Omental fat pad (tissue), 4 donors: ENCODE measurements at places on chromosomes 7 and 10.

DNA sequence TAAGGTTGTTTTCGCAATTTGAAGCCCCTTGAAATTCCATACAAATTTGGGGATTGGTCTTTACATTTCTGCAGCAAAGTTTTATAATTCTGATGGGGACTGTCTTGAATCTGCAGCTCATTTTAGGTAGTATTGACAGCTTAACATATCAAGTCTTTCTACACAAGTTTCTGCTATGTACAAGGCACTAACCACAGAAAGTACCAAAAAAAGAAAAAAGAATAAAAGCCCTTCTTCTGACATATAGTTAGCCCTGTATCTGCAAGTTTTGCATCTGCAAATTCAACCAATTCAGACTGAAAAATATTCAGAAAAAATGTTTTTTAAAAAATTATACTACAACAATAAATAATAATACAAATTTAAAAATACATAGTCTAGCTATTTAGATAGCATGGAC, 15.3 kb downstream of the POT1 start:
- DNase-seq = no peak

GRCh38 chr7:44258865-44259546, 58.2 kb downstream of the YKT6 start:
- no peak for DNase-seq

- no peak for DNase-seq
Observed at GRCh38 chr10:62614389-62615157, 189.9 kb upstream of the ADO start.

DNA sequence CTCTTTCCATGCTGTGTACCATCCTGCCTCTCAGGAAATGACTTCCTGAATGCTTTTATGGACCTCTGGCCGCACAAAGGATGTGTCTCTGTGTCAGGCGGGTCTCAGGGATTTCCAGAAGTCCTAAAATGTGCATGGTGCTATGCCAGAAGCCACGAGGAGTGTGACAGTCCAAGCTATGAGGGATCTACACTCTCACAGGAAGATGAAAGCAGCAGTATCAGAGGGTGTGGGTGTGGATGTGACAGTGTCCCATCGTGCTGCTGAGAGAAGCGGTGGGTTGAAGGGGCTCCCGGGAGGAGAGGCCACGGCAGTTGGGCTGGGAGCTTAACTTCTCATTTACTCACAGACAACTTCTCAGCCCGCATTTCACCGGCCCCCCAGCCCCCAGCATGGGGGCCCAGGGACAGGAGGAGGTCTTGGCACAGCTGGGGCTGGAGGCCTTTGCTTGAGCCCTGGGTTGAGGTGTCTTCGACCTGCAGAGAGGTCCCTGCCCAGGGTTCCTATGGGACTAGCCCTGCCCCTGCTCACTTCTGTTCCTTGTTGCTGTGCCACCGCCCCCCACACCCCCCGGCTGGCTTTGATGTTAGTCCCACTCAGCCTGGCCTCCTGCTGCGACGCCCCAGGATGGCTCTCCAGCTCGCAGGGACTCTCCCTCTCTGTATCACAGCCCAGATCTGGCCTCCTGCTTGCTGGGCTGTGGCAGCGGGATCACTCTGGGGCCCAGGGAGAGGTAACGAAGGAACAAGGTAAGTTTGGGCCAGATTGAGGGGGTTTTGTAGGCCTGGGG, 30.8 kb upstream of the EMX2 start:
- no peak for DNase-seq

- no peak for DNase-seq
Observed at GRCh38 chr7:32068411-32069101, 1.7 kb downstream of the PDE1C start.

DNA sequence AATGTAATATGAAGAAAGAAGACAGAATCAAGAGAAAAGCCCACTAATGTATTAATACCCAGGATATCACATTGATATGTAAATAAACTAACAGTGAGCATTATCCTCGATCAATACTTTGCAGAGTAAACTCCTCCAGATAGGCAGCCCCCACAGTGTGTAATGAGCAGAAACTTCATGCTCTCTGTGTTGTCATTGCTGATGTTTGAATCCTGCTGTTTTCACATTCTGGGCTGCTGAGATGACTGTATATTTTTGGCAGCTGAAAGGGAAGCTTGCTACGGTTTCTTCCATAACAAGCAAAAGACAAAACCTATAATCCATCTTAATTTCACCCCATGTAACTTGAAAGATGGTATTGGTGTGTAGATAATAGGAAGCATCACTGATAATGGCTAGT, 15.3 kb upstream of the THSD7A start:
- DNase-seq = no peak

DNA sequence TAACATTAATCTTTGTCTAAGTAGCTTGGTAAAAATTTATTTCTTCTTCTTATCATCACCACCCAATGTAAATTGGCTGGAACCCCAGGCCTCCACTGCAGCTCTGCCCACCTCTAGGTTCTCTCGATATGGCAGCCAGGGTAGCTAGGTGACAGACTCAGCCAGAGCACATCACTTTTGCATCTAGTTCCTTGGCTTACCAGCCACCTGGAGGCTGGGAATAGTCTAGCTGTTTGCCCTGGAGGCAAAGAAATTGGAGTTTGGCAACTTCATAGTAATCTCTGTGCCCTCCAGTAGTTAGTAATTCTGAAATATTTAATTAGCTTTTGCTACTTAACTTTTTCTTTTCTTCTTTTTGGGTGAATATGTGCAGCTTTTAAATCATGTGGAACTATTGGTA, 9.4 kb downstream of the IFRD1 start:
- no peak for DNase-seq

- no peak for DNase-seq
Observed at GRCh38 chr10:122102869-122103525, 114.0 kb downstream of the TACC2 start.

- no peak for DNase-seq
Observed at GRCh38 chr7:80945976-80946375, 27.1 kb upstream of the SEMA3C start.

DNA sequence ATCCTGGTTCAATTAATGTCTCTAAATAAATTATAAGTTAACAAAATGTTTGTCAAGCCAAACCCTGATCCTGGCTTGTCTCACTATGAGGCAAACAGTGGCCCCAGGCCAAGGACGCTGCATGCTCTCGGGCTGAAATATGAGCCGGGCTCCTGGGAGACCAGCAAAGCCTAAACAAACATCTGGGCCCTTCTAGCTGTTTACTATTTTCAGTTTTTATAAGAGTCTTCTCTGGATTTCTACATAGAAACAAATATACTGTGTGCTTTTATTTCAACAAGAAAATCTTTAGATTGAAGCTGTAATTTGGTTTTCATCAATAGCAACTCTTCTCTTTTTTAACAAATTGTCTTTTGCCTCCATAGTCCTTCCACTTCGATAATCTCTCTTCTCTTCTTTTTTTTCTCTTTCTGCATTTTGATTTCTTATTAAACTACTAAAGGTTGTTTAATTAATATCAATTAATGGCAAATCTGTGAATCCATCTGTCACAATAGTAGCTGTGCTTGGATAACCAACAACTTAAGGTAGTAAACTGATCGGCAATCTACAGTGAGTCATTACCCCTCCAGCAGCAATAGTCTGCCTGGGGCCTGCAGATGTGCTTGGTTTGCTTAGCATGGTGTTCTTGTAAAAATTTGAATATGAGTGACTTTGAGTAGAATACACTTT, 83.3 kb upstream of the DNAJC1 start:
- peak; percentile 51 for DNase-seq

DNA sequence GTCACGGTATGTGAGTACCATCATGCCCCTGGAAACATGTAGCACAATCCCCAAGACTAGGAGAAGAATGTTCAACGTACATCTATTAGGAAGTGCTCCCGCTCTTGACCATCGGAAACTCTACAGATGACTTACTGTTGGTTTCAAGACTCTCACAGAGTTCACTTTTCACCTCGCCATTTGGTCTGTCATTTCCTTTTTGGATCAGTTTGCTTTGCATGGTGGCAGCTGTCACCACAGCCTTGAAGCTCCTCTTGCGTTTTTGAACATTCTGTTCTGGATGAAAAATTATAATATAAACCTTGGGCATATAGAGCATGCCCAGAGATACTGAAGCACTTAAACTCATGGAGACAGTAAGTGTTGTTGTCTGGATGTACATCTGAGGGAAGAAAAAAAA, 806.8 kb downstream of the GRM8 start:
- no peak for DNase-seq

GRCh38 chr7:103936558-103936957, 52.9 kb downstream of the RELN start:
- no peak for DNase-seq

- no peak for DNase-seq
Observed at GRCh38 chr7:39952374-39952773, 2.3 kb downstream of the CDK13 start.

DNA sequence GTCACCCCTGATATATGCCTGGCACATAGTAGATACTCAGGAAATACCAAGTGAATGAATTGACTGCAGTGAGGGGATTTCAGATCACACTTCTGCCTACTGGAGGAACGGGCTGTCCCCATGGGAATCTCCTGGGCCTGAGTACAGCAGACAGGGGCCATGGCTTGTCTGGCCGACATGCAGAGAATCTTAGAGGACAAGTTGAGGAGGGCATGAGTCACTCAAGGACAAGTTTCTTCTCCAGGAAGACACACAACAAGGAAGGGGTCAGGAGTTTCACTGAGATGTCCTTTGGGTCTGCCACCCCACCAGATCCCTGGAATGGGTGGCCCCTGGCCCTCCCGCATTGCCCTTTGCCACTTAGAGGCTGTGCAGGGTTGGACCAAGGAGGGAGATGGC, 20.7 kb downstream of the PLPP4 start:
- DNase-seq = no peak

DNA sequence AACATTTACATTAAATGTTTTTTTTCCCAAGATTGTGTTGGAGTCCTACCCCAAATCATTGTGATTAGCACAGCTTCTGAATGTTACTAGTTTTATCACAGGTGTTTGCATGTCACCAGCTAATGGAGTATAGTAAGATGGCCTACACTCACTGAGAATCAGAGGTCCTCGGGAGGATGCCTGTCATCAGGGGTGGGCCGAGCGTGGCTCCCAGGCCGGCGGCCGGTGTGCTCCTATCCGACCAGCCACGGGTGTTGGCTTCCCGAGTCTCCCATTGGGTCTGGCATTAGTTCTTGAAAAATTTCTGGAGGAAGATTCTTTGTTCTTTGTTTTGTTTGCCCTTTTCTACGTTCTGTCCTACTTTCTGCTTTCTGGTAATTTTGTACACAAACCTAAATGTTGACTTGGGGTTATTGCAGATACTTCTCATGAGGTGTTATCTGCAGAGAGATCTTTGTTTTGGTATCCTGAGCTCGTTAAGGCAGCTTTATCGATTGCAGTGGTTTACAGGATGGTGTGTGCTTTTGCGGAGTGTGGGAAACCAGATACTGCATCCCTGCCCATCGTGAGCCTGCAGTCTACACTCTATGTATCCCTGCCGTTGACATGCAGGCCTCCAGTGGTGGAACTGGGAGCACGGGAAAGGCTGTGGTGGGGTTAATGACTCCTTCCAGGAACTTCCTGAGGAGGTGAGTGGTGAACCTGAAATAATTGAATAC, 67.3 kb upstream of the DNAJB6 start:
- DNase-seq = no peak

DNA sequence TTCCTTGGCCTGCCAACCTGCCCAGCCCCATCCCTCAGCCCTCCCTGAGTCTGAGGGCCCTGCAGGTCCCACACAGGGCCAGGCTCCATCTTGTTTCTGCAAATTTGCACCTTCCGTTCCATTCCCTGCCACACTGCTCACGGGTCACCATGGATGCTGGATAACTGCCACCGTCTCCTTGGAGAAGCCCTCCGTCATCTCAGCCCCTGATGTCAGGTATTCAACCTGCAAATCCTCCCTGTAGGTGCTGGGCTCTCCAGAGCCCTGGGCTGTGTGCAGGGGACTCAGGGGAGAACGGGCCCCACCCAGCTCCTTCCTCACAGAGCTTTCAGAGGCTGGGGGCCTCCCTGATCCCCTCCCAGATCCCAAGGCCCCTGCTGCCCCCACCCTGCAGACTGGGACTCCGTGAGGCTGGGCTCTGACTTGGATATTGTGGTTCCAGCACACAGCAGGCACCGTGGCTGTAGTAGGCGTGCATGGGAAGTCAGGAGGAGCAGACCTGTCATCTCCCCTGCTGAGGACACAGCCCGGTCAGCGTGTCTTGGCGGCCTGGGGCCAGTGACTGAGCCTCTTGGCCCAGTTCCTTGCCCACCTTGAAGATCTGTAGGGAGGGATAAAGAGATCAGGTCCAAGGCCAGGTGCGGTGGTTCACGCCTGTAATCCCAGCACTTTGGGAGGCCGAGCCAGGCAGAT, 121.7 kb upstream of the TNRC18 start:
- no peak for DNase-seq

DNA sequence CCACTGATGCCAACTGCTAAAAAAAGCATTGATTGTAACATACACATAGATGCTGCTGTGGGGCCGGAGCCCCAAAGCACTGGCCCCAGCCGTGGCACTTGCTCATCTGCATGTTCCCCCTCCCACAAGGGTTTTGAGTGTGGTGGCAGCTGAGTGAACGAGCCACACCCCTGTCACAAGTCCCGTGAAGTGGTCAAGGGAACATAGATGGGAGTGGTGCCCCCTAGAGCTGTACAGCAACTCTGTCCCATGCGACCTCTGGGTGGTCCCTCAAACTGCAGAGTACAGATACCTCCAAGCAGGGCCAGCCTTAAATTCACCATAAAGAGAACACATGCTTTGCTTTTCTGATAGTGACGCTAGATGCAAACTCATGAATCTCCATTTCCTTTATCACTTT, 503.3 kb upstream of the NRP1 start:
- DNase-seq = no peak

DNA sequence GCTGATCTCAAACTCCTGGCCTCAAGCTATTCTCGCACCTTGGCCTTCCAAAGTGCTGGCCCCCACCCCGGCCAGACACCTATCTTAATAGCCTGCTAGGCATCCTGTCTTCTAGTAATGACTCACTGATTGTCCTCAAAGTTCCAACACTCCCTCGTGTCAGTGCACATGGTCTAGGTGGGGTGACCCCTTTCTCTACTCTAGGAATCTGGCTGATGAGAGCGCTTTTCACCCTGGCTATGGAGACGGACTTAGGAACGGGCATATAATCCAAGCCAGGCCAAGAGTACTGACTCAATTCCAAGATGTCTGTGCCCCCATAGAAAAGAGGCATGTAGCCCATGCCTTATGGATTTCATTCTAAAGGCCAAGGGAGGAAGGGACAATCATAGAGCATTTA, 67.0 kb downstream of the PRLHR start:
- no peak for DNase-seq

DNA sequence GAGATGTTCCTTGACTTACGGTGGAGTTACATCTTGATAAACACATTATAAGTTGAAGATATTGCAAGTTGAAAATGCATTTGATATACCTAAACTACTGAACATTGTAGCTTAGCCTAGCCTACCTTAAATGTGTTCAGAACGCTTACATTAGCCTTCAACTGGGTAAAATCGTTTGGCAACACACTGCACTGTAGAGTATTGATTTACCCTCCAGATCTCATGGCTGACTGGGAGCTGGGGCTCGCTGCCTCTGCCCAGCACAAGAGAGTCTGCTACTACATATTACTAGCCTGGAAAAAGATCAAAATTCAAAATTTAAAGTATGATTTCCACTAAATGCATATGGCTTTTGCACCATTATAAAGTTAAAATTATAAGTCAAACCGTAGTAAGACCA, 7.5 kb upstream of the AGR3 start:
- DNase-seq = no peak

GRCh38 chr7:90988516-90988915, 275.7 kb upstream of the FZD1 start:
- DNase-seq = no peak
